ENCODE measurements at places on chromosomes 1 and 21.
A peak's percentile ranks its signal among the peaks of the same experiment; 100 is the strongest.

DNA sequence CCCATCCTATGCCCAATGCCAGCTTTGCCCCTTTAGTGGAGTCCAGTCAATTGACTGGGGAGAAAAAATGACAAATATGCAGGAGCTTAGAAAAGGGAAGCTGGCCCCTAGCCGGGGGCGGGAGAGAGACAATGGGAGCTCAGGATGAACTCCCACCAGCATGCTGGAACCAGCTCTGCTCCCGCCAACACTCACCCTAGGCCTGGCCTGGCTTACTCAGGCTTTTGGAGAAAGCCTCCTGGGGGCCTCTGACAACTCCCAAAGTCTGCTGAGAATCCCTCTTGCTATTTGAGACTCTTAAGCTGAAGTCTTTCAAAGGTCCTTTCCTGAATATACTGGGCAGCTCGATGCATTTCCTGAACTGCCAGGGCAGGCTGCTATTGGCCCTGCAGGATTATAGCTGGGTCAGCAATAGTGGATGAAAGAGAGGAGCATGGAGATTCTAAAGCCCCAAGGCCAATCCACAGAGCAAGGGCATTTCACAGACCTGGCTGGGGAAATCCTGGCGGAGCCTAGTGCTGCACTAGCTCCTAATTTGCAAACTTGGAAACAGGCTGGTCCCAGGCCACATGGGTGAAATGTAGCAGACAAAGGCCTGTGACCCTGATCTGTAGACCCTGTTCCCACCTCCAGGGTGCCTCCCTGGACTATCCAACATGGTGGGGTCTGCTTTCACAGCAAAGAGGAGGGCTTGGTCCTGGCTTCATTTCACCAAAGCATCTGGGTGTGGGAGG, 35.7 kb upstream of the CLSTN1 start:
- peak; percentile 67 for DNase-seq

- peak; percentile 28 for DNase-seq
These were observed 51.5 kb upstream of the ATP5PO start for GRCh38 chr21:33967086-33967571.

DNA sequence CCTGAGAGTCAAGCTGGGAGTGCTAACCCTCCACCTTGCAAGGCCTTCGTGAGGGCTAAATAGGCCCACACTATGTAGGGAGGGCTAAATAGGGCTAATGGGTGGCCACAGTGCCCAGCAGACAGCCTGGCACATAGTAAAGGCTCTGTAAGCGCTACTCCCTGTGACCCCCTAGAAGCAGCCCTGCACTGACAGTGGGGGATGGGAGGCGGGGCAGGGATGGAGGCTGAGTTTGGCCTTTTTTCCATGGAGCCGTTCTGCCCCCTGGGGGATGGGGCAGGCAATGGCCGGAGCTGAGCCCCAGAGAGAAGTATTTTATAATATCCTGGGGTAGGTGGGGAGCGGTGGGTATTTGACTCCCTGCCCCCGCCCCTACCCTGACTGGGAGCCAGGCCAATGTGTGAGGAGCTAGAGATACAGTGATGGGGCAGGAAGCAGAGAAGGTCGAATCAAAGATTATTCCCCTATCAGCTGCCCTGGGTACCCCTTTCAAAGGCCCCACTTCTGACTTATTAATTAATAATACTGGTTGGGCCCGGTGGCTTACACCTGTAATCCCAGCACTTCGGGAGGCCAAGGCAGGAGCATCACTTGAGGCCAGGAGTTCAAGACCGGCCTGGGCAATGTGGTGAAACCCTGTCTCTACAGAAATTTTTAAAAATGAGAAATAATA, 42.3 kb downstream of the LACTBL1 start:
- peak; percentile 69 for DNase-seq

DNA sequence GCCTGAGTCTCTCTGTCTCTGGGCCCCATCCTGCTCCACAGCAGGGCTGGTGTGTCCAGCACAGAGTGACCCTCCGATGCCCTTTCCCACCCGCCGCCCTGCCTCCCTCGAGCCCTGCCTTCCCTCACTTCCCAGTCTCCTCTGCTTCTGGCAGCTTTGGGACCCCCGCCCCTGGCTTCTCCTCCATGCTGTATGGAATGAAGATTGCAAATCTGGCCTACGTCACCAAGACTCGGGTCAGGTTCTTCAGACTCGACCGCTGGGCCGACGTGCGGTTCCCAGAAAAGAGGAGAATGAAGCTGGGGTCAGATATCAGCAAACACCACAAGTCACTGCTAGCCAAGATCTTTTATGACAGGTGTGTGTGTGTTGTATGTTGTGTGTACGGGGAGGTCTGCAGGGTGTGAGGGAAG, 14.3 kb downstream of the MOV10 start:
- no peak for DNase-seq

GRCh38 chr1:208230668-208231529, 13.3 kb downstream of the PLXNA2 start:
- no peak for DNase-seq

- DNase-seq: peak; percentile 1
These were observed 923.1 kb upstream of the NEGR1 start for GRCh38 chr1:73205294-73205973.

- no peak for DNase-seq
These were observed 78.8 kb upstream of the LPGAT1 start for GRCh38 chr1:211909395-211909794.
